ENCODE measurements at places on chromosomes 6 and 20.
A peak's percentile ranks its signal among the peaks of the same experiment; 100 is the strongest.

GRCh38 chr6:145929037-145929633 lies 35.0 kb downstream of the SHPRH start:
- DNase-seq: peak; percentile 14

GRCh38 chr20:31945785-31946184 lies 6.1 kb downstream of the PDRG1 start:
- no peak for DNase-seq

DNA sequence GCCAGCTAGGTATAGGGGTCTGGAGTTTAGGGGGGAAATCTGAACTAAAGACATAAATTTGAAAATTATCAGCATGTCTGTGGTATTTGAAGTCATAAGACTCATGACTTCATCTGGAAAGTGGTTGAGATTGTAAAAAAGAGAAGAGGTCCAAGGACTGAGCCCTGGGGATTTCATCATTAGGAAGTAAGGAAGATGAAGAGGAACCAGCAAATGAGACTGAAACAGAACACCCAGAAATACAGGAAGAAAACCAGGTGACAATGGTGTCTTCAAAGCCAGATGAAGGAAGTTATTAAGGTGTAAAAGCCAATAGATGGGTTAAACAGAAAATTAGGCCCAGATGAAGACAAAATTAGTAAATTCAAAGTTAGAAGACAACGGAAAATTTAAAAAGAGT lies 49.1 kb upstream of the UBR2 start:
- no peak for DNase-seq

GRCh38 chr6:31769684-31770371 lies 7.3 kb downstream of the VWA7 start:
- no peak for DNase-seq

GRCh38 chr6:7402716-7403115 lies 13.1 kb downstream of the RIOK1 start:
- no peak for DNase-seq

DNA sequence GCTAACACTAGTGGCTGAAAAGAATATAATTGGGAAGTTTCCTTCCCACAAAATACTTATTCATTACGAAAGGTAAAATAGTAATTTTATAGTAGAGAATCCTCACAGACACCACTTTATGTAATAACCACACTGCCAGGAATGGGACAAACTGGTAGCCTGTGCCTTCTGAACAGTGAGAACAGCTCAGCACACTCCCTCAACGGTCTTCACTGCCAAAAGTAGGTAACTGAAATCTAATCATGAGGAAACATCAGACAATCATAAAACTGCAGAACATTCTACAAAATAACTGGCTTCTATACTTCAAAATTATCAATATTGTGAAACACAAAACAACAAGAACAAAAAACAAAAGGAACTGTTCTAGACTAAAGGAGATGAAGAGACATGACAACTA lies 44.1 kb downstream of the NUP153 start:
- no peak for DNase-seq

GRCh38 chr6:28609672-28610071 lies 84.0 kb downstream of the GPX5 start:
- no peak for DNase-seq

DNA sequence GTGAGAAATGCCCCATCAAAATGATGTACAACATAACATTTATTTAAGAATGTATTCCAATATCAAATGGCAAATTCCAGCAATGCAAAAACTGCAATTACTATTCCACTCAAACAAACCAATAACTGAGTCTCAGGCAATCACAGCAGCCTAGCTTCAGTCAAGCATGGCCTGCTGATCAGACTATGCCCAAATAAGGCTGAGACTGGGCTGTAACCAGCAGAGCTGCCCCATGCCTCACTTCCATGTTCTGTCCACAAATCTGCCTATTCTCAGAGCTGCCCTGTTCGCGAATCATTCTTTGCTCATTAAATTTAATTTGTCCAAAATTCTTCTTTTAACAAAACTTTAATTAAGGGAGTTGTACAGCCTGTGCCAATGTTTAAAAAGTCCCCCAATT lies 155.4 kb downstream of the FNDC1 start:
- DNase-seq: no peak

- no peak for DNase-seq
These were observed 171.3 kb upstream of the KCNK16 start for GRCh38 chr6:39493777-39494176.

DNA sequence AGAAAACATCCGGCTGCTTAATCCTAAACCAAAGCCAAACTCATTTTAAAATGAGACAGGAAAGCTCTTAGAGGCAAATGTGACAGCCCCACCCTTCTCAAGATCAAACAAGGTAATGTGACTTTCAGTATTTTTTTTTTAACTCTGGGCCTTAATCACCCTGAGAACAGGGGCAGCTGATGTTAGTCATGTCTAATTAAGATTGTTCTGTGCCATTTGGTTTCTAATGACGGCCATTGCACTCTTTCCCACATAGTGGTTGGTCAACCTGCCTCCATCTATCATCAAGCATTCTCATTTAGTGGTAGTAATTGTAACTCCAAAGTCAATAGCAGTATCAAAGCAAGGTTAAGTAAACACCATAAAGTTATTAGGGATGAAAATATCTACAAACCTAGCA lies 191.6 kb upstream of the EXOC2 start:
- DNase-seq: no peak

DNA sequence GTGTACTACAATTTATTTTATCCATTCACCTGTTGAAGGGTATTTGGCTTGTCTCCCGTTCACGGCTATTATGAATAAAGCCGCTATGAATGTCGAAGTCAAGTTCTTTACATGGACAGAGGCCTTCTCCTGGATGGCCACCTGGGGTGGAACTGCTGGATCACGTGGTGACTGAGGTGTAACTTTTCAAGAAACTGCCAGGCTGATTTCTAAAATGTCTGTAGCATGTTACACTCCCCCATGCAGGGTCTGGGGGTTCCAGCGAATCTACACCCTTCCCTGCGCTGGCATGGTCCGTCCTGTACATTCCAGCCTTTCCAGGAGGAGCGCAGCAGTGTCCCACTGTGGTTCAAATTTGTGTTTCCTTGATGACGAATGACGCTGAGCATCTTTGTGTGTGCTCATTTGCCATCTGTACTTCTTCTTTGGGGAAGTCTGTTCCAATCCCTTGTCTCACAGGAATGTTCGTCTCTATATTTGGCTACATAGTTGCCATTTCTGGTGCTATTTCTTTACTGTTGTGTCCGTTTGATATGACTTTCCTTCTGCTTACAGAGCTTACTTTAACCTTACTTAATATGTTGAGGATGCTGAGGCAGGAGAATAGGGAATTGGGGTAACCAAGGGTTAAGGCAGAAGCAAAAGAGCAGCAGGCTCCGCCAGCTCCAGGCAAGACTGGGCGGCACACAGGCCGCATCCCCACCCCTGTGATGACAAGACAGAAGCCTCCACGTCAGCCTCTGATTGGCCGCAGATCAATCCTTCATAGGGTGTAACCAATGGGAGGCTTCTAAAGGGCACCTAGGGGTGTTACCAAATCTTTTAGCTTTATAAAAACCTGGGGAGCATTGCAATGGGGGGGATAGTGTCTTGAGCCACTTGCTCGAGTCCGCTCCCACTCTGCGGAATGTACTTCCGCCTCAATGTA lies 106.6 kb downstream of the TAF4 start:
- DNase-seq: no peak

- DNase-seq: no peak
These were observed 48.6 kb downstream of the SLX4IP start for GRCh38 chr20:10483691-10484090.

DNA sequence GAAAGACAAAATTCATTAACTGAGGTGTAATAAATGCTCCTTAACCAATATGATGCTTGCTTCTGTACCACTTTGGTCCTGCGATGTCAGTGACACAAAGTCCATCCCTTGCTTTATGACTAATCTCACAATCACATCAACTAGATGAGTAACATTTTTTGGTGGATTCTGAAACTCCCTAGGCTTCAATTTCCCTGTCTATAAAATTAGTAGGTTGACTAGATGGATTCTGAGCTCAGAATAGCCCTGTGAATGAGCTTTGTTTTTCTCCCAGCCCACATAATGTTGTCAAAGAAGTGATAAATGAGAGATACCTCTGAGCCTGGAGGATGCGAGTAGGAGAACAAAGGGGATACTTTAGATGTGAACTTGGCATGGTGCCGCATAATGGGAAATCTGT lies 9.1 kb downstream of the TXLNB start:
- DNase-seq: no peak

- DNase-seq: no peak
These were observed 1675.8 kb downstream of the HACE1 start for GRCh38 chr6:103183831-103184411.

DNA sequence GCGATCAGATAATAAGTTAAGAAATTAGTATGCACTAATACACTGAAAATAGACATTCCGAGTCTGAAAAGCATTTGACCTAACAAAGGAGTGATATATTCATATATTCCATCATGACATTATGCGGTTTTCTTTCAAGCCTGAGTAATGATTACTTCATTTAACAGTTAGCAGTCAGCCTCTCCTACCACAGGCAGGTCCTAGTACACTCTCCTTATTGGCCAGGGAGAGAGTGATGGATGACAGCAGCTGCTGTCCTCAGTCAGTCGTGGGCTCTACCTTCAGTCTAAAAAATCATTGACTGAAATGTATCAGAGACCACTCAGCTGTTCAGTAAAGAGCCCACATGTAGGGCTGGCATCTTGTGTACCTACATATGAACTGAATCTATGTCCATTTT lies 33.2 kb upstream of the VGLL2 start:
- no peak for DNase-seq

- no peak for DNase-seq
These were observed 121.3 kb downstream of the SOBP start for GRCh38 chr6:107611094-107611810.

- DNase-seq: no peak
These were observed 1257.2 kb upstream of the EYS start for GRCh38 chr6:66964216-66964615.

Data from AG09309 (cell line).